ENCODE measurements at places on chromosomes 1 and 21.

- H3K27ac ChIP-seq = peak overlapping the region; percentile 31
- no peaks in the 10 kb centered on the region for H3K27me3 ChIP-seq
- H3K4me1 ChIP-seq = no peaks in the 10 kb centered on the region
- peaks cover 52% of the 10 kb centered on the region for H3K36me3 ChIP-seq
- no peak overlapping the region for H3K4me3 ChIP-seq
Observed at GRCh38 chr1:220198186-220199005, 73.9 kb downstream of the RAB3GAP2 start.

GRCh38 chr1:41639332-41639936, 155.0 kb upstream of the EDN2 start:
- peak overlapping the region; percentile 93 for H3K27ac ChIP-seq
- H3K4me3 ChIP-seq = peak overlapping the region; percentile 14
- no peaks in the 10 kb centered on the region for H3K27me3 ChIP-seq
- peak; percentile 88 for DNase-seq

DNA sequence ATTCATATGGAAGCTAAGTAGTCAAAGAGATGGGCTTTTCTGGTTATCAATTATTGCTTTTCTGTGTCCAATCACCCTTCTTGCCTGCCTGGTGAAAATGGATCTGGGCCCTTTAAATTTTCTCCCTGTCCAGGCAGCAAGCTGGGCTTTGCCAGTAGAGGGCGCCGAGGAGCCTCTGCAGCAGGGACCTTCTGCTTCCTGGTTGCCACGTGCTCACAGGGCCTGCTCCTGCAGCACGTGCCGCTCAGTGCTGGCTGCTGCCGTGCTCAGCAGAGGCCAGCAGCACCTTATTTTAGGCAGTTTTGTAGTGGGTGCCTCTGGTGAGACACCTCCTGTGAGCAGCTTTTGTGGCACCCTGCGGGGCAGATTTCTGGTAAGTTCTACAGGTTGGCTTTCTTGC, 4.0 kb downstream of the ACTL8 start:
- no peaks in the 10 kb centered on the region for H3K27me3 ChIP-seq
- DNase-seq = no peak
- no peak overlapping the region for H3K27ac ChIP-seq
- H3K4me3 ChIP-seq = no peak overlapping the region

- no peak overlapping the region for H3K4me3 ChIP-seq
- no peak overlapping the region for H3K27ac ChIP-seq
Observed at GRCh38 chr21:25371841-25372425, 235.3 kb downstream of the MRPL39 start.

GRCh38 chr21:27646691-27647090, 679.8 kb upstream of the ADAMTS5 start:
- H3K4me3 ChIP-seq = no peak overlapping the region
- no peak for DNase-seq
- no peaks in the 10 kb centered on the region for H3K27me3 ChIP-seq
- H3K27ac ChIP-seq = peak overlapping the region; percentile 93
- H3K4me1 ChIP-seq = peaks cover 38% of the 10 kb centered on the region
- no peaks in the 10 kb centered on the region for H3K36me3 ChIP-seq

Measured in osteoblast (primary cell).